Sigmoid colon (tissue), 7 donors: ENCODE measurements at places on chromosomes 5 and 9. TPM values are rescaled to one million over a fixed set of nuclear protein-coding genes. Genes with fewer than 3 reads are reported as not detected.
A peak's percentile ranks its signal among the peaks of the same experiment; 100 is the strongest.

GRCh38 chr9:18485714-18486113, 11.8 kb downstream of the ADAMTSL1 start:
- no peak for DNase-seq

GRCh38 chr9:89404074-89404473, 85.8 kb downstream of the SECISBP2 start:
- no peak for DNase-seq

GRCh38 chr9:79145442-79145841, 426.3 kb upstream of the TLE4 start:
- no peak for DNase-seq

GRCh38 chr5:167012123-167013034, 1279.1 kb upstream of the WWC1 start:
- no peak for DNase-seq

DNA sequence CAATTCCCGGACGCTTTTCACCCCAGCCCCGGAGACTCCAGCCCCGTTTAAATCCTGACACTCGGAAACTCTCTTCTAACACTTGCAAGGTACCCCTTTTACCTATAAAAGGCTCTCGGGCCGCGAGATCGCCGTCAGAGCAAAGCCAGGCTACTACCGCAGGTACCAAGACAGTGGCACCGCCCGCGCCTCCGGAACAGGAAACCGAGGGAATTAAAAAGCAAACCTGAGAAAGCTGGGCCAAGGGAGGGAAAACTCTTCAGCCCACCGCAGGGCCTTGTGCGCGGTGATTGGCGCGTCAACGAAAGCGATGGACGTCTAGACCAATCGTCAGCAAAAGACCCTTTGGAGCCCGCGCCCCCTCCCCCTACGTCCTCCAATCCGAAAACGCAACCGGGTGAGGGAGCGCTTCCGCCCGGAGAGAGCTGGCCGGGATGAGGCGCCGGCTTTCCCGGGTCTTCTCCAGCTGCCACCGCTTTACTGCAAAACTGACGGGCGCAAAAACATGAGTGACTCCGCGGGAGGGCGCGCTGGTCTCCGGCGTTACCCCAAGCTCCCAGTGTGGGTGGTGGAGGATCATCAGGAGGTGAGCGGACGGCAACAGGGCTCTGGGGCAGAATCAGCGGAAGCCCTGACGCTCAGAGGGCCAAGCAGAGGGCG, at the start of the genes C5orf22 and DROSHA:
Gene C5orf22 (plus strand): TSS at position 414 of the 660 bp plus-strand sequence. CDS start 92 bp downstream, at position 506.
Gene DROSHA (minus strand): TSS at position 206 of the 660 bp plus-strand sequence. CDS start 3,034 bp downstream, outside the sequence.
- peak; percentile 98 for DNase-seq

GRCh38 chr9:130332384-130332926, 66.9 kb downstream of the HMCN2 start:
- peak; percentile 68 for DNase-seq

GRCh38 chr5:72749362-72749997, 67.0 kb upstream of the TNPO1 start:
- no peak for DNase-seq

- DNase-seq: peak; percentile 5
These were observed 24.2 kb downstream of the PPARGC1B start for GRCh38 chr5:149754172-149754880.

DNA sequence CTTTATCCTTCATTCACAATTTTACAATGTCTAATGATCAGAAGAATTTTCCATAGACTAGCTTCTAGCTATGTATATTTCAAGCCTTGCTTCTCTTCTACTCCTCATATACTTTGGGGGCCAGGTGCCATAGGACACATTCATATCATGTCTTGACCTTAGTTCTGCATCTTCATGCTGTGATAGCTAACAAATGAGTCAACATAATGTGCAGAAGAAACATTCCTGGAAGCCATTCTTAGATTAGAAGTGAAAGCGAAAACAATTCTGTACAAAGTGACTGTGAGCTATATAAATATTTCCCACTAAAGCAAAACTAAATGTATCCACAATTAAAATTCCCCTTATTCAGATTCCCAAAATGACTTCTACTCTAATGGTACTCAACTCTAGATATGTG, 320.2 kb upstream of the NREP start:
- DNase-seq: no peak

- DNase-seq: no peak
These were observed 26.3 kb downstream of the SPZ1 start for GRCh38 chr5:80346055-80346454.

DNA sequence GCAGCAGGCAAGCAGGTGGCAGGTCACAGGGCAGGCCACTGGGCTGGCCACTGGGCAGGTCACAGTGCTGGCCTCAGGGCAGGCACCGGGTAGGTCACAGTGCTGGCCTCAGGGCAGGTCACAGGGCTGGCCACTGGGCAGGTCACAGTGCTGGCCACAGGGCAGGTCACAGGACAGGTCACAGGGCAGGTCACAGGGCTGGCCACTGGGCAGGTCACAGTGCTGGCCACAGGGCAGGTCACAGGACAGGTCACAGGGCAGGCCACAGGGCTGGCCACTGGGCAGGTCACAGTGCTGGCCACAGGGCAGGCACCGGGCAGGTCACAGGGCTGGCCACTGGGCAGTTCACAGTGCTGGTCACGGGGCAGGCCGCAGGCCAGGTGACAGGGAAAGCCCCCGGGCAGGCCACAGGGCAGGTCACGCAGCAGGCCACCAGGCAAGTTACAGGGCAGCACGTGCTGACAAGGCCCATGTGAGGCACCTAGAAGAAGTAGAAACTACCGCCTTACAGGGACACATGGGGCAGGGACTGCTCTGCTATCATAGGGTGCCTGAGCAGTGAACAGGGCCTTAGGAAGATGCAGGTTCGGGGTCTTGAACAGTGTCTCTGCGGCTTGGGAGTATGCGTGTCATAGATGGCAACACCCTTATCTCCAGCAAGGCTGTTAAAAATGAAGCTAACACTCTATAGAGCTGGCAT, 18.6 kb upstream of the MED10 start:
- DNase-seq: no peak

- no peak for DNase-seq
These were observed 185.4 kb downstream of the CRB2 start for GRCh38 chr9:123541411-123541810.

- no peak for DNase-seq
These were observed 105.0 kb upstream of the PRSS3 start for GRCh38 chr9:33690143-33690933.

GRCh38 chr5:14930486-14930885, 58.9 kb upstream of the ANKH start:
- no peak for DNase-seq

DNA sequence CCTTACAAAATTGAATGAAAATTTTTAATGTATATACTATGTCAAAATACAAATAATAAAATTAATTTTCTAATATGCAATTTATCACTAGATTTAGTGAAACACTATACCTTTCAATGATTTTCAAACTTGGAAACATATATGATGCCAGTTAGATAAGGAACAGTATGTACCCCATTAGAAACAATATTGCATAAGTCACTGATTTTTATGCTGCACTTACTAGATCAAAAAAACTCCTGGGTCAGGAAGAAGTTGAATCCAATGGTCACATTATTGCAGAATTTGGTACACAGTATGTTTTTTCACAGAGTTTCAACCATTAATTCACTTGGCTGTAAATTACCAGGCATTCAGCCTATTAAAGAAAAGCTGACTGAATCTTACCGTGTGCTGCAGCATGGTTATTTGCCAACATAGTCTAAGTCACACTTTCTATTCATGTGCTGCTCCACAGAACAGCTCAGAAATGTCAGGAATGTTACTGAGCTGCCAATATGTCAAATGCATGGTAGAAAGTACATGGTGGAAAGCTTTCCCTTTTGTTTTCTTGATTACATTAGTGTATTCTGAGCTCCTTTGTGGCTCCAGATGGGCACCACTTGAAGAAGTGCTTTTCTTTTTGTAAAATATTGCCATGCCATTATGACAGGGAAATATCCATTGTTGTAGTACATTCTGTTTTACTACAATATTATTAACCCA, 9.9 kb upstream of the PRR16 start:
- DNase-seq: no peak

DNA sequence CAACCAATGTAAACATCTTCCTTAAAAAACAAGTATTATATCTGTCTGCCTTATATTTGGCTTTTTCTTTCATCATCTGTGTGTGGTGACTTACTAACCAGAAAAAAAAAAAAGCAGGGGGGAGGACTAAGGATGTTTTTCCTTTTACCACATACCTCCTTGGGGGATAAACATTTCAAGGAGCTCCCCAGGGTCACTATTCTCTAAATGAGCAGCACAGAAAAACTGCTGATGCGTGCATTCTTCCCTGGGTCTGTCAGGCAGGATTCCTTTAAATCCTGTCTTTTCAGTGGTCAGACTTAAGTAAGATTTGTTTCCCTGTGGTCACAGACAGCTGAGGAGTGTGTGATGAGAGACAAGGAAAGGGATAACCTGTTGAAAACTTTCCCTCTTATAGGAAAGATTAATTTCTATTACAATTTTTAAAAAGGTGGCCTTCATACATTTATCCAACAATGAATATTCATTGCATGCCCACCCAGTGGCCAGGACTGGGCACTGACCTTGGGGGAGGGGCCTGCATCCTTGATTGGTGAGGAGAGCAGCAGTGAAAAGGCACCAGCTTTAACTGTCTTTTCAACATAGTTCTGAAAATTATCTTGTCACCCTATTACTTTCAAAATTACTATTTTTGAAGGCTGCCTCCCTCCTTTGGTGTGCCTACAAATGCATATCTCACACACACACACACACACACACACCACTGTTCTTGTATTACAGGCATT, 123.1 kb downstream of the TLE4 start:
- no peak for DNase-seq

GRCh38 chr9:125507226-125507625, 199.8 kb downstream of the MAPKAP1 start:
- DNase-seq: no peak

DNA sequence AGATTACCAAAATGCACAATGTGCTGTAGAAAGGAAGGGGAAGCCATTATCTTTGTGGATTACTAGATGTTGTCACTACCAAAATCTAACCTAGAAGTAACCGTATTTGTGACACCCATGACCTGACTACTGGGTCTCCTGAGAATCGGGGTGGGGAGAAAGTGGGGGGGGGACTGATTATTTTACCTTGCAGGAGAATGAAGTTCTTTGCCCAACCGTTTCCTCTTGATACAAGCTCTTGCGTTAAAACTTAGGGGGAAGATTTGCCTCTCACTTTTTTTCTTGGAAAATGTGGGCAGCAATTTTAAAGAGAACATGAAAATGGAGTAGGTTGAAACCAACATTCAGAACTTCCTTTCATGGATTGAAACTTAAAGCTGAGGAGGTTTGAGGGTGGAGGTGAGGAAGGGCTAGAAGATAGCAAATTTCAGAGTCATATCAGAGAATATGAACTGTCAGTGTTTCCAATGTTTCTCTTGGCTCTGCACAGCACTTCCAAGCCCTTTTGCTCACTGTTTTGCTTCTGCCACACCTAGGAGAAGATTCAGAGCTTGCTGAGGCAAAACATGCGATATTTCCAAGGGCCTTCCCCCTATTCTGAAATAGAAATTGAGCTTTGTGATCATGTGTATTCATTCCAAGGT, 280.8 kb downstream of the AOPEP start:
- DNase-seq: no peak

- no peak for DNase-seq
These were observed 105.1 kb downstream of the SLC24A2 start for GRCh38 chr9:19683715-19684114.

- peak; percentile 69 for DNase-seq
These were observed 11.6 kb upstream of the CMBL start for GRCh38 chr5:10319202-10319851.

GRCh38 chr9:18601026-18601425, 127.1 kb downstream of the ADAMTSL1 start:
- DNase-seq: no peak

DNA sequence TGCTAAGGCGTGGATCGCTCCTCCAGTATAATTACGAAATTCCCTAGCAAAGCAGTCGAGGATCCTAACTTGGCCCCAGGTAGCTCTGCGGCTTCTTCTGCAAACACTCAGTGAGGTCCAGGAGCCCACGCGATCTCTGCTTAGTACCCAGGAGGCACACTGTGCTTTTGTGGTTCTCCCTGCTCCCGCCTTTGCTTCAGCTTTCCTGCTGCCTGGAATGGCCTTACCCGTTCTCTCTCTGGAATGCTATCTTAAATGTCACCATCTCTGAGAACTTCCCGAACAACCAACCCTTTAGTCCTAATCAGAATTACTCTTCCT, 639 bp downstream of the INVS start:
- peak; percentile 63 for DNase-seq

DNA sequence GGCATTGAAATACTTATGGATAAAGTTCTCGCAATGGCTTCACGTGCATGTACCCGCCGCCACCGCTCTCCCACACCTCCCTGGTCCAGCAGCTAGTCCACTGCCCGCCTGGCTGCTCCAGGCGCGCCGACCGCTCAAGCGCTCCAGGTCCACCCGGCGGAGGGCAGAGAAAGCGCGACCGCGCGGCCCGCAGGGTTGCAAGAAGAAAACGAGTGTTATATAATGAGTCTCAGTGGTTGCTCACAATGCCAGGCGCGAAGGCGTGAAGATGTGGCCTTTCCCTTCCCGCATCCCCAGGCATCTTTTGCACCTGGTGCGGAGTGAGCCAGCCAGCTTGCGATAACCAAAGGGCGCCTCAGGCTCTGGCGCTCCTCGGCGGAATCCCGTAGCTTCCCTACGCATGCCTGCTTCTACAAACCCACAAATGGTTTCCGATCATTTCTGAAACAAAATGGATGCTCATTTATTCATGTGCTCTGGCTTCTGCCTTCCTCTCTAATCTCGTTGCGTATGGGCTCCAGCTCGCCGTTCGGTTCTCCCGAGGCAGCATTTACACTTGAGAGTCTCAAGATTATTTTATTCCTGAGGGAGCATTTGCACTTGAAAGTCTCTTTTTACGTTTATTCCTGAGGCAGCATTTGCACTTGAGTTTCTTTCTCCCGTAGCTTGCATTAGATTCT, 25.7 kb downstream of the CDKN2A start:
- no peak for DNase-seq

GRCh38 chr9:16867576-16868311, 2.7 kb downstream of the BNC2 start:
- peak; percentile 82 for DNase-seq

GRCh38 chr5:117829646-117830045, 1158.7 kb downstream of the DTWD2 start:
- no peak for DNase-seq

GRCh38 chr9:134891713-134892112, 11.1 kb downstream of the FCN2 start:
- no peak for DNase-seq

The TNFSF15 gene
- 9.4 TPM for total RNA-seq

The LRRTM2 gene
- total RNA-seq: 0.28 TPM

The IL4 gene
- total RNA-seq: not detected

The ITGA1 gene
- 162 TPM for total RNA-seq

The DOCK2 gene
- 20.5 TPM for total RNA-seq

The TRIM14 gene
- 7.4 TPM for total RNA-seq

The RGS7BP gene
- 0.71 TPM for total RNA-seq

The PTPRD gene
- total RNA-seq: 1.5 TPM
